ENCODE measurements at places on chromosomes 1 and 21. TPM values are rescaled to one million over a fixed set of nuclear protein-coding genes. Genes with fewer than 3 reads are reported as not detected.

PEX11B gene
- total RNA-seq = 24.9 TPM

MPL gene
- 0.48 TPM for total RNA-seq

AGPAT3 gene
- 42.1 TPM for total RNA-seq

FCRLB gene
- total RNA-seq = 4.6 TPM

AMY1B gene
- not detected for total RNA-seq

UBASH3A gene
- 0.47 TPM for total RNA-seq

GRIK3 gene
- not detected for total RNA-seq

OR2T2 gene
- 0.46 TPM for total RNA-seq

PEAR1 gene
- 20.2 TPM for total RNA-seq

TCP10L gene
- 1.7 TPM for total RNA-seq

TRAF3IP3 gene
- total RNA-seq = 0.73 TPM

LIX1L gene
- total RNA-seq = 78.1 TPM

- peaks cover 13% of the 10 kb centered on the region for H3K4me1 ChIP-seq
- no peak for DNase-seq
- no peaks in the 10 kb centered on the region for H3K36me3 ChIP-seq
- H3K27ac ChIP-seq = no peak overlapping the region
- no peak overlapping the region for H3K4me3 ChIP-seq
Observed at GRCh38 chr1:58882322-58882948, 98.6 kb upstream of the JUN start.

GRCh38 chr1:167899253-167899681, 14.7 kb downstream of the ADCY10 start:
- no peaks in the 10 kb centered on the region for H3K27me3 ChIP-seq
- no peaks in the 10 kb centered on the region for H3K4me1 ChIP-seq
- no peaks in the 10 kb centered on the region for H3K36me3 ChIP-seq
- no peak overlapping the region for H3K27ac ChIP-seq
- DNase-seq = peak; percentile 24

GRCh38 chr1:87202922-87203655, 125.6 kb upstream of the LMO4 start:
- H3K4me3 ChIP-seq = no peak overlapping the region
- no peaks in the 10 kb centered on the region for H3K4me1 ChIP-seq
- DNase-seq = no peak
- no peaks in the 10 kb centered on the region for H3K36me3 ChIP-seq

DNA sequence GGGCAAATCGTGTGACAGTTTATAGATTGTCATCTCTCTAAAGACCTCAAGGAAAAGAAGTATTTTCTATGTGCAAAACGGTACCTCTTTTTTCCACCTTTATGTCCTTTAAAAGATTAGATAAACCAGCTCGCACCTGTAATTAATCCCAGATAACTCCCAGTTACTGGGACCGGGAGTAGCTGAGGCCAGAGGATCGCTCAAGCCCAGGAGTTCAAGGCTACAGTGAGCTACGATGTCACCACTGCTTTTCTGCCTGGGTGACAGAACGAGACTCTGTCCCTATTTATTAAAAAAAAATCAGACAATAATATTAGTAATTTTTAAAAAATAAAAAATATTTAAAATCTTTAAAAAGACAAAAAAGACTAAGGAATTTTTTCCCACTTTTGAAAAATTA, 141.4 kb downstream of the NR5A2 start:
- no peak for DNase-seq
- H3K27ac ChIP-seq = no peak overlapping the region
- no peaks in the 10 kb centered on the region for H3K27me3 ChIP-seq
- H3K4me1 ChIP-seq = no peaks in the 10 kb centered on the region

GRCh38 chr1:40029608-40030007, 10.9 kb upstream of the CAP1 start:
- no peaks in the 10 kb centered on the region for H3K36me3 ChIP-seq
- H3K4me1 ChIP-seq = no peaks in the 10 kb centered on the region
- no peak overlapping the region for H3K27ac ChIP-seq
- no peaks in the 10 kb centered on the region for H3K27me3 ChIP-seq

GRCh38 chr1:39182804-39183203, 21.7 kb upstream of the MACF1 start:
- H3K36me3 ChIP-seq = no peaks in the 10 kb centered on the region
- no peaks in the 10 kb centered on the region for H3K27me3 ChIP-seq
- no peak for DNase-seq

DNA sequence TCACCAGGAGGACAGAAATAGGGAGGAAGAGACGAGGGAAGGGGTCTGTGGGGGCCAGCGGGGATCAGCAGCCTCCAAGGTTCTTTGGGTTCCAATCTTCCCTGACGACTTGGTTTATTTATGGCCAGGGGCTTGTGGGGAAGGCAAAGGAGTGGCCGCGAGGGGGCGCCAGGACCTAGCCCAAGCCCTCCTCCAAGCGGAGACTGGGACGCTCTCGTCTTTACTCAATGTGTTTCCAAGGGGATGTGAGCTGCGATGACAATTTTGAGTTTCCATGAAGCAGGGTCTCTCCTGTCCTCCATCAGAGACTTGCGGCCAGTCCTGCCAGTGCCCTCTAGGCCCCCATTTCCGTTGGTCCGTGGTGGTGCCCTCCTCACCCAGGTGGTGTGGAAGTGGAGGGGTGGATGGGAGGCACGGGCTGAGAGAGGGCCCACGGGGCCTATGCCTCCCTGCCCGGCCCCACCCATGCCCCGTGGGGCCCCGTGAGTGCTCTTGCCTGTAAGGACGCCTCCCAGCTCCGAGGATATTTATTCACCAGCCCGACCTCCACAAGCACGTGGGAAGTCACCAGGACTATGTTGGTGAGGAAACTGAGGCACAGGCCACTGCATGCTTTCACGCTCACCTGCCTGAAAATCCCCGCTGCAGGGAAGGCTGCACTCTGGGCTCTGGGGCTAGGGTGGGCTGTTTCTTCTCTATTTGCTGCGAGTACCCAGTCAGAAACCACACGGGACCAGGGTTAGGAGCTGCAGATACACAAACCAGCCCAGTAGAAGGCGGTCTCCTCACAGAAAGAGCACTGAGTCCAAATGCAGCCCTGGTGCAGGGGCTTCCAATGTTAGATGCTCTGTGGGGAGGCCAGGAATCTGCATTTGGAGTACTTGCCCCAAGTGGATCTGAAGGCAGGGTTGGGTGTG, 26.5 kb downstream of the DMRTB1 start:
- DNase-seq = peak; percentile 87
- H3K27me3 ChIP-seq = no peaks in the 10 kb centered on the region
- no peaks in the 10 kb centered on the region for H3K4me1 ChIP-seq
- no peak overlapping the region for H3K27ac ChIP-seq

- no peaks in the 10 kb centered on the region for H3K27me3 ChIP-seq
- H3K4me3 ChIP-seq = peak overlapping the region; percentile 97
Observed at GRCh38 chr1:45490121-45490625, 790 bp downstream of the TESK2 start.

GRCh38 chr1:20689645-20690056, 28.2 kb downstream of the KIF17 start:
- no peak overlapping the region for H3K4me3 ChIP-seq
- no peaks in the 10 kb centered on the region for H3K27me3 ChIP-seq
- H3K36me3 ChIP-seq = no peaks in the 10 kb centered on the region

GRCh38 chr1:23224739-23225648, 7.7 kb upstream of the HTR1D start:
- H3K36me3 ChIP-seq = no peaks in the 10 kb centered on the region
- DNase-seq = no peak
- no peak overlapping the region for H3K4me3 ChIP-seq
- no peaks in the 10 kb centered on the region for H3K4me1 ChIP-seq
- H3K27me3 ChIP-seq = no peaks in the 10 kb centered on the region

GRCh38 chr1:32755810-32756159, 53.2 kb upstream of the SYNC start:
- no peaks in the 10 kb centered on the region for H3K27me3 ChIP-seq
- no peak for DNase-seq
- H3K27ac ChIP-seq = peak overlapping the region; percentile 54
- H3K4me1 ChIP-seq = peaks cover 11% of the 10 kb centered on the region
- no peak overlapping the region for H3K4me3 ChIP-seq

- H3K36me3 ChIP-seq = no peaks in the 10 kb centered on the region
- no peak overlapping the region for H3K27ac ChIP-seq
- DNase-seq = no peak
- no peak overlapping the region for H3K4me3 ChIP-seq
- H3K27me3 ChIP-seq = no peaks in the 10 kb centered on the region
Observed at GRCh38 chr1:111332190-111332589, 41.5 kb downstream of the CHIA start.

- no peaks in the 10 kb centered on the region for H3K36me3 ChIP-seq
- H3K4me1 ChIP-seq = no peaks in the 10 kb centered on the region
- no peak overlapping the region for H3K4me3 ChIP-seq
- no peak for DNase-seq
Observed at GRCh38 chr1:161738627-161739287, 10.8 kb upstream of the DUSP12 start.

- H3K4me1 ChIP-seq = no peaks in the 10 kb centered on the region
- no peak for DNase-seq
- H3K27ac ChIP-seq = no peak overlapping the region
- no peak overlapping the region for H3K4me3 ChIP-seq
Observed at GRCh38 chr1:65112811-65113210, 35.2 kb upstream of the AK4 start.

DNA sequence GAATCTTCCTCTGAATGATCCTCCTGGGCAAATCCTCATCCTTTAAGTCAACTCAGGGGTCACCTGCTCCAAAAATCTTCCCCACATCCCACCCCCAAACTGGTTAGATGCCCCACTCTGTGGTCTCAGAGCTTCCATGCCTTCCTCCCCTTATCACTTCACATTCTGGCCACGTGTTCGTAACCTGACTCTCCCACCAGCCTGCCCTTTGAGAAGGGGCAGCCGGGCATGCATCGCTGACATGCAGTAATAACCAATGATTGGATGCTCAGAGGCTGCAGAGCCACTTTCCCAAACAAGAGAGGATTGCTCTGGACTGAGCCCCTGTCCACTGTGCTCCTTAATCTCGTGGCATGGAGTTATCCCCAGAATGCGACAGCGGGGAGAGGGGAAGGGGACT, 7.0 kb downstream of the LELP1 start:
- no peak overlapping the region for H3K4me3 ChIP-seq
- no peak overlapping the region for H3K27ac ChIP-seq
- DNase-seq = no peak
- no peaks in the 10 kb centered on the region for H3K4me1 ChIP-seq

DNA sequence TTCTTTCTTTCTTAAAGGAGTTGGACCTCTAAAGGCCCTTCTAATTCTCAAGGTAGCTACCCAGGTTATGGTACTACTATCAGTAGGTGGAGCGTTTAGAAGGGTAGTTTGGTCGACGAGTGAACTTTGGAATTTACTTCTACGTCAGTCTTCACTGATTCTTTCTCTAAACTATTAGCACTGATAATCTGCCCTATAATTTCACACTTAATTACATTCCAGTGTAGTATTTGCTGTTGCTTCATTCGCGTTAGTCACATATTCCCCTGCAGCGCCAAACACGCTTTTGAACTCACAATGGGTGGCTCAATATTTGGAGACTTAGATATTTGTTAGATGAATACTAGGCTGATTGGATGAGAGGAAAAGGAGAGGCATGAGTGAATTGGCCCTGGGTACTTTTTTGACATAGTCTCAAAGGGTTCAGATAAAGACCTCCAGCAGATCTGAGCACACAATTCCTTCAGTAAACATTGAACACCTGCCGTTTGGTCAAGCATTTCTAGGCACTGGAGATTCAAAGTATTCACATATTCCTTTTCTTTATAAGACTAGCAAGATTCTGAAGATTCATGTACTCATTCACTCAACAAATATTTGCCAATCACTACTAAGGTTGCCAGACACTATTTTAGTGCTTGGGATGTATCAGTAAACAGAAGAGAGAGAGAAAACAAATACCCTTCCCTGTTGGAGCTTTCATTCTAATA, 929 bp upstream of the FOXJ3 start:
- peak overlapping the region; percentile 80 for H3K27ac ChIP-seq
- H3K4me1 ChIP-seq = peaks cover 3% of the 10 kb centered on the region
- no peaks in the 10 kb centered on the region for H3K27me3 ChIP-seq
- DNase-seq = no peak
- no peaks in the 10 kb centered on the region for H3K36me3 ChIP-seq
- peak overlapping the region; percentile 90 for H3K4me3 ChIP-seq

GRCh38 chr21:45228656-45229240, 58.9 kb downstream of the POFUT2 start:
- H3K27me3 ChIP-seq = no peaks in the 10 kb centered on the region
- H3K4me1 ChIP-seq = no peaks in the 10 kb centered on the region
- no peak overlapping the region for H3K27ac ChIP-seq
- no peak overlapping the region for H3K4me3 ChIP-seq
- no peak for DNase-seq
- no peaks in the 10 kb centered on the region for H3K36me3 ChIP-seq

- no peak for DNase-seq
- H3K4me3 ChIP-seq = no peak overlapping the region
- H3K4me1 ChIP-seq = peaks cover 5% of the 10 kb centered on the region
- no peaks in the 10 kb centered on the region for H3K27me3 ChIP-seq
- H3K27ac ChIP-seq = no peak overlapping the region
Observed at GRCh38 chr1:9198538-9199361, 35.8 kb upstream of the H6PD start.

GRCh38 chr1:27360159-27361043, 6.4 kb downstream of the MAP3K6 start:
- H3K27ac ChIP-seq = no peak overlapping the region
- no peak for DNase-seq
- H3K27me3 ChIP-seq = no peaks in the 10 kb centered on the region

GRCh38 chr1:94974241-94974640, 47.3 kb upstream of the CNN3 start:
- DNase-seq = no peak
- no peak overlapping the region for H3K4me3 ChIP-seq
- H3K27me3 ChIP-seq = no peaks in the 10 kb centered on the region

GRCh38 chr1:11058595-11059154, 1.1 kb downstream of the SRM start:
- no peaks in the 10 kb centered on the region for H3K36me3 ChIP-seq
- peaks cover 18% of the 10 kb centered on the region for H3K4me1 ChIP-seq
- H3K4me3 ChIP-seq = peak overlapping the region; percentile 98

DNA sequence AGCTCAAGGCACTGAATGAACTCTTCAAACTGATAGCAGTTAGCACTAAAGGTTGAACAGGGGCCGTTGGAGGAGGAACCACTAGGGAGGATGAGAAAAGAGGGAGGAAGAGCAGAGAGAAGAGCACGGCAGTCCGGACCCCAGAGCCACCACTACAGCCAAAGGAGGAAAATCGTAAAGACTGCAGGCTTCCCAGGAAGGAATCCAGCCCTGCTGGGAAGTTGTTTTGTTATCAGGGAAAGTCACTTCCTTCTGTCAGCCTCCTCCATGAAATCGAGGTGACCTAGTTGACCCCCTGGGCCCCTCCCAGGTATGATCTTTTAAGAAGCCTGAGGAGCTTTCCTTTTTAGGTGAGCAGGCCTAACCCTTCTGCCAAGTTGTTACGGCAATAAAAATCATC, 88.2 kb downstream of the PBX1 start:
- no peak for DNase-seq
- H3K4me3 ChIP-seq = no peak overlapping the region
- H3K4me1 ChIP-seq = peaks cover 32% of the 10 kb centered on the region
- H3K36me3 ChIP-seq = no peaks in the 10 kb centered on the region
- H3K27ac ChIP-seq = no peak overlapping the region

GRCh38 chr1:28927266-28927647, 12.9 kb downstream of the EPB41 start:
- peak overlapping the region; percentile 40 for H3K27ac ChIP-seq
- DNase-seq = no peak
- H3K27me3 ChIP-seq = no peaks in the 10 kb centered on the region
- no peaks in the 10 kb centered on the region for H3K36me3 ChIP-seq
- H3K4me1 ChIP-seq = no peaks in the 10 kb centered on the region

Data from ovary (tissue), 10 donors.